GM19239 (cell line): ENCODE measurements at places on chromosomes 4 and X.

- no peak for DNase-seq
Measured at GRCh38 chr4:112968451-112969159, 80.8 kb upstream of the ANK2 start.

DNA sequence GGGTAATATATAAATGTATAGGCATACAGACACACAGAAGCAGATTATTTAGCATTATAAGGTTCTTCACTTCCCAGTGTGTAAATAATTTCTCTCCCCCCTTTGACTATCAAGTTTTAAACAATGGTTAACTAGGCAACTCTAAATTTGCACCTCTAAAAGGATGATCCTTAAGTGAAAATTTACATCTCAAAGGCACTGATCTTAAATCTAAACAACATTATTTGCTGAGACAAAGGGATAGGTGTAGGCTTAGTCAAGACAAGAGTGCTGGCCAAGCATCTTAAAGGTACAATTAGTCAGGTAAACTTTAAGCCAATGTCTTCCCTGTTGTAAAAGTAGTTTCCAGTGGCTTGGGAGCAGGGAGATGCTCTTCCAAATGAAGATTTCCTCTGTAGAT lies 33.0 kb downstream of the NLRP2B start:
- DNase-seq = no peak

DNA sequence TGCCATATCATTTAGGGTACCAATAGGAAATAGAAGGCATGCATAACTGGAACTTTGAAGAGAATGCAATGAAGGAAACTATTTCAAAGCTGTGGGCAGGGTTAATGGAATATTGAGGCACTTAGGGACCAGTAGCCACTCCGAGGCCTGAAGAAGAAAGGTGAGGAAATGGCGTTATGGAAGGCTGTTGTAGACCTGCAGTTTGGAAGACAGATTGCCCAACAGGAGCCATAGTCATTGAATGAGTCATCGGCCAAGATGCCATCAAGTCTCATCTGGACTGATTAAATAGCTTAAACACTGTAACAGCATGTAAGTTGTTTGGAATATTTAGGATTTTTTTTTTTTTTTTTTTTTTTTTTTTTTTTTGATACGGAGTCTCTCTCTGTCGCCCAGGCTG lies 11.6 kb downstream of the CXCL13 start:
- DNase-seq = no peak

GRCh38 chr4:109179061-109179460 lies 123.4 kb downstream of the COL25A1 start:
- no peak for DNase-seq

DNA sequence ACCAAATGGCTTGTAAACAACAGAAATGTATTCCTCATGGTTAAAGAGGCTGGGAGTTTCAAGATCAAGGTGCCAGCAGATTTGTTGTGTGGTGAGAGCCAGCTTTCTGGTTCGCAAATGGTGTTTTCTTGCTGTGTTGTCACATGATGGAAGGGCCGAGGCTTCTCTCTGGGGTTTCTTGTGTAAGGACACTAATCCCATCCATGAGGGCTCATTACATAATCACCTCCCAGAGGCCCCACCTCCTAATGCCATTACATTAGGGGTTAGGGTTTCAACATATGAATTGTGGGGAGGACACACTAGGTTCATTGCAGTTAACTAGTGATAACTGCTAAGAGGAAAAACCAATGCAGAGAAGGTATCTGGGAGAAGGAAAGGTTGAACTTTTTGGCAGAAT lies 103.5 kb upstream of the ENPEP start:
- no peak for DNase-seq

GRCh38 chr4:20687864-20688263 lies 12.4 kb upstream of the PACRGL start:
- DNase-seq = no peak

GRCh38 chrX:2135421-2135820 lies 365.4 kb downstream of the DHRSX start:
- DNase-seq = no peak

GRCh38 chrX:150363561-150364346 lies 637 bp downstream of the MAMLD1 start:
- no peak for DNase-seq

- no peak for DNase-seq
Measured at GRCh38 chrX:30181353-30181752, 34.0 kb upstream of the MAGEB2 start.

DNA sequence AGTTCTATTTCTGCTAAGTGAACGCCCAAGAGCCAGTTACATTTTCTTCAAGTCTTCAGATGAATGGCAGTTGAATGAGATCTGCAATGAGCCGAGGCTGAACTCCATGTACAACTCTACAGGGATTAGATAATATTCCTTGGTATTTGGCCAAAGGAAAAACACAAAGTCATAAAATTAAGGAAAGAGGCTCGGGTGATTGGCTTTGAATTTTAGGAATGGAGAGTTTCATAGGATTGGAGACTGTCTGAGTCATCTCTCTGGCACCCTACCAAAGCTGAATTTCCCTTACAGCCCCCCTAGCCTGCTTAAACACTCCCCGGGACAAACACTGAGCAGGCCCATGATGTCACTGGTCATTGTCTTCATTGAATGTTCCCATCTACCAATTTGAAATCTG lies 188.0 kb upstream of the C1QTNF7 start:
- DNase-seq = no peak

- DNase-seq = no peak
Measured at GRCh38 chr4:56828784-56829535, 7.5 kb upstream of the SPINK2 start.

DNA sequence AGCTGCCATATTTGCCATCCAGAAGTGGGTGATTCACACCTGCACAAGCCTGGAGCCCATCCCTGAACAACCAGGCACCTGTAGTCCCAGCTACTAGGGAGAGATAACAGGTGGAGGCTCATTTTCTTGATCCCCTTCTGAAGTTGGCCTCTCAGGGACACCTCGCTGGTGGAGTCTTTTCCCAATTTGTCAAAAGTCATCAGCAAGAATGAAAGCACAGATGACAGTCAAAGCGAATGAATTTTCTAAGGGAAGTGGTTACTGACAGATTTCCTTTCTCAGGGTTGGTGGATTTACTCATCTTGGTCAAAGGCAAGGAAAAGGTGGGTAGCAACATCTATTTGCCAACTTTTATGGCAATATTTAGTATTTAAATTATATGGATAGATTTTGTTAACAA lies 36.5 kb downstream of the FGFBP1 start:
- DNase-seq = no peak

GRCh38 chrX:11309220-11309619 lies 16.0 kb downstream of the AMELX start:
- DNase-seq = no peak

DNA sequence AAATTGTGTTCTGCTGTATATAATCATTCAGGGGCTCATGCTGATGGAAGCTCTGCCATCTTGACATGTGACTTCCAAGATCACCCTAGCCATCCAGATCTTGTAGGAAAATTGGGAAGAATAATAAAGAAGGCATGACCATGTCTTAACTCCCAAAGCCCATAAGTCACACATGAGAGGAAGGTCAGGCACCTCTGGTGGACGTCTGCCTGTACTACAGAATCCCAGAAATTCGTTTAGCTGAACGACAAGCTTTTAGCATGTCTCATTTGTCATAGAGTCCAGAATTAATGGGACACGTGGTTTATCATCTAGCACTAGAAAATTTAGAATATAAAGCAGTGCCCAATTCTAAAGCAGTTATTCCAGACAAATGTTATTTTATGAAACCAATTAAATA lies 212.7 kb downstream of the CENPC start:
- no peak for DNase-seq

DNA sequence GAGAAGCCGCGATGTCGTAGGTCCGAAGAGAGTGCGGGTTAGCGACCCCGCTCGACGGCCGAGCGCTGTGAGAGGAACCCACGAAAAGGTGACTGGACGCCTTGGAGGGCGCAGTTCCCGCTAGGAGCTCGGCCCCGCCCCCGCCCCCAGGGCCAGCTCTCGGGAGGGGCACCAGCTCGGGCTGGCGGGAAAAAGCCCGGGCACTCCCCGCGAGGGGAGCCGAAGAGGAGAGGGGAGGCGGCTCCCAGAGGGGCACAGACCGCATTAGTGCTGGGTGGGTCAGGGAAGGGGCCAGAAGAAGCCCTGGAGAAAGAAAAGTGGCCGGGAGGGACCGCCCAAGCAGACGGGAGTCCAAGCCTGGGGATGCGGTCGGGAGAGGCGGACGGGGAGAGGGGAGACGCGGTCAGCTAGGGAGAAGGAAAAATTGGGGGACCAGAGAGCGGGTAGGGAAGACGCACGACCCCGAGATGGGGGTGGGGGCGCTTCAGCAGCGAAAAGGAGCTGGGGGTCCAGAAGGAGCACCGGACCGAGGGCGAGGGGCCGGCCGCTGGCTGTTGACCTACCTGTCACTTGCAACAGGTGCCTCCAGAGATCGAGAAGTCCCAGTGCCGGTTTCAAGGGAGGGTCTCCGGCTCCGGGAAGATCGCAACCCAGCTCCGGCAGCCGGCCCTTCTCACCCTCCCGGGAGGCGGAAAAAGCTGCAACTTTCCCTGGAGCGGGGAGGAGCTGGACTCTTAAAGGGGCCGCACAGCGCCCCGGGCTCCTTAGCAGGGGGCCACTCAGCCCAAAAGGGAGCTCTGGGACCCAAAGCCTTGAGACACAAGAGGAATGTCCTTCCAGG lies at the start of gene SYTL4:
SYTL4 (minus strand) TSS at position 681 of the 841 bp plus-strand sequence. CDS start 30,084 bp downstream, outside the sequence.
- no peak for DNase-seq

DNA sequence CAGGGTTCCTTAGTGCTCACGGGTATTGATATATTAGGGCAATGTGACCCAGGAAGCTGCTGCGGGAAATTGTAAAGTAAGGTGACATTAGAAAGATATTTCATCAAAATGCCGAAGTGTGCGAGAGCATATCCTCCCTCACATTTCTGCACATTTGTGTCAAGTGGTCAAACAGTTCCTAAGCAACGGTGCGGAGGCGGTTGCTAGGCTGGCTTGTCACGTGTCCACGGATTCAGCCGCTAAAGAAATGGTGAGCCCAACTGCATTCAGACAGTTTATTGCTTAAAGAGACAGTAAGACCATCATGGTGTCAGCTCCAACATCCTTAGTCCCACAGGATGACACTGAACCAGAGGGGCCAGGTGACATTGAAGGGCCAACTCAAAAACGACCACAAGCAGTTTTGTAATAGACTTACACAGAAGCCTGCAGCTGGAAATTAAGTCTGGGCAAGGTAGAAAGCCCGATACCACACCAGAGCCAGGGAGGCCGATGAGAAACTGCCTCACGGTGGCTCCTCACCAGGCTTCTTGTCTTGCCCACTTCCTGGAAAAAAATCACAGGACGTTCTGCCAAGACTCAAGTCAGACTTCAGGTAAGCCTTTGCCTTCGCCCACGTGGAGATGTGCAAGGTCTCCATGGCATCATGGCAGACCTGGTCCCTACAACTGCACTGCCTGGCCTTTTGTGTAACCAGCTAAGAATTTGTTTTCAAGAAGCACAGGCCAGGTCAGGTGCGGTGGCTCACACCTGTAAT lies 50.4 kb downstream of the USP11 start:
- DNase-seq = no peak

GRCh38 chrX:132957211-132958090 lies 978 bp downstream of the HS6ST2 start:
- no peak for DNase-seq

DNA sequence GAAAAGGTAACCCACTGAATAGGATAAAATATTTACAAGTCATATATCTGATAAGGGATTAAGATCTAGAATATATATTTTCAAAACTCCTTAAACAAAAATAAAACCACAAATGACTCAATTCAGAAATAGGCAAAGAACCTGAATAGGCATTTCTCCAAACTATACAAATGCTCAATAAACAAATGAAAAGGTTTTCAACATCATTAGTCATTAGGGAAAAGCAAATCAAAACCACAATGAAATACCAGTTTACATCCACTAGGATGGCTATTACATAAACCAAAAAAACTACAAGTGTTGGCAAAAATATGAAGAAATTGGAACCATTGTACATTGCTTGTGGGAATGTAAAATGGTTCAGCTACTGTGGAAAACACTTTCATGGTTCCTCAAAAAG lies 167.0 kb upstream of the GALNT7 start:
- DNase-seq = no peak

- no peak for DNase-seq
Measured at GRCh38 chr4:77003400-77003799, 53.8 kb downstream of the SEPTIN11 start.

DNA sequence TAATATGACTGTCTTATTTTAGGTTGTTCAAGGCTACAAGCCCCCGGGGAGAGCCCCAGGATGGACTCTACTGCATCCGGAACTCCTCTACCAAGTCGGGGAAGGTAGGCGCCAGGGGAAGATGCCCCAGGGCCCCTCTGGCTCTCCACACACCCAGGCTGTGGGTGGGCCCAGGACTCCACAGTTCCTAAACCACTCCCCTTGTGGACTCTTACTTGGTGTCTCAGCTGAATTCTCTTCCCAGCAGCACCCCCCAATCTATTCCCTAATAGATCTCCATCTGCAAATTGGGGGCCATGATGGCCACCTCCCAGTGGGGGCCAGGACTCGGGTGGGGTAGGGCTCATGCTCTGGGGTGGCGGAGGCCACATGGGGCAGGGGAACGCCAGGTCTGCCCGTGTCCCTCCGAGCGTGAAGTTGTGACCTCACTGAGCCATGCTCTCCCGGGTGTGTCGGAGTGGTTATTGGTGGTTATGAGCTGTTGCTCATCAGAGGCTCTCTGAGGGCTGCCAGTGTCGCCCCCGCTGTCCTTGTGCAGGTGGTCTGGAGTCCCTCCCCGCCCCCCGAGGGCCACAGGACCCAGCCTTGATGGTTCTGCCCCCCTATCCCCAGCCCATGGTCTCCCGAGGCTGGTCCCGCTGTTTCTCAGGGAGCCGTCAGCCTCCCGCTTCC lies 11.2 kb upstream of the ADD1 start:
- DNase-seq = peak; percentile 84

GRCh38 chrX:72060921-72061490 lies 70.7 kb downstream of the RTL5 start:
- no peak for DNase-seq

- DNase-seq = no peak
Measured at GRCh38 chrX:148755111-148755510, 254.7 kb downstream of the AFF2 start.

GRCh38 chr4:105714071-105714521 lies 5.5 kb downstream of the GSTCD start:
- no peak for DNase-seq

DNA sequence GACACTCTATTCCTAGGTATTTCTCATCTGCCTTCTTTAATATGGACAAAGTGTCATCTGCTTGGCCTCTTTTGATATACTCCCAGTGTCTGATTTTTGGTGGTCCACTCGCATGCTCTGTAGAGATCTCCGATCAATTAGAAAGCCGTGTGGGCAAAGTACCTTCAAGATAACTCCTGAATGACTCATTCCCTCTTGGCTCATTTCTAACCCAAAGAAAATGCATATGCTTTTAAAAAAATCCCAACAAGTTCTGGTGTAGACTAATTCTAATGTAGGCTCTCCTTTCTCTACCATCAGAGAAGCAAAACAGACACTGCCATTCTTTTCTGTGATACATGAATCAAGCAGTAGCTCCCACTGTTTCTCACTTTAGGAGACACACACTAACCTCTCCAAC lies 714.9 kb upstream of the ADGRL3 start:
- DNase-seq = no peak

- DNase-seq = no peak
Measured at GRCh38 chr4:146647615-146648460, 9.1 kb downstream of the POU4F2 start.
